ENCODE measurements at places on chromosomes 12 and 14.

DNA sequence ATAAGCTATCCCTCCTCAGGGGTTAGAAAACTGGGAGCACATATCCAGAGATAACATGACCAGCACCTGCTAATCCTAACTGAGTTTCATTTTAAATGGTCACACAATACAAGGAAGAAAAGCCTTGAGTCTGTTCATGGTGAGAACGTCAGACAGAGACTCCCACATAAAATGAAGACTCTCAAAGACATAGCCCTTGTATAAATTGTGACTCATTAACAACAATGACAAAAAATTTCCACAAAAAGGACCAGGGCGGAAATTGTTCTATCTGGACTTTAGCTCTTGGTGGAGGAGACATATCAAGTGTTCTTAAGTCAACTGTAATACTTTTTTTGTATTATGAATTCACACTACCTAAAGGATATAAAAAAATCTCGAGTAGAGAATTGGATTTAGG, 313.7 kb upstream of the DCN start:
- DNase-seq = no peak

DNA sequence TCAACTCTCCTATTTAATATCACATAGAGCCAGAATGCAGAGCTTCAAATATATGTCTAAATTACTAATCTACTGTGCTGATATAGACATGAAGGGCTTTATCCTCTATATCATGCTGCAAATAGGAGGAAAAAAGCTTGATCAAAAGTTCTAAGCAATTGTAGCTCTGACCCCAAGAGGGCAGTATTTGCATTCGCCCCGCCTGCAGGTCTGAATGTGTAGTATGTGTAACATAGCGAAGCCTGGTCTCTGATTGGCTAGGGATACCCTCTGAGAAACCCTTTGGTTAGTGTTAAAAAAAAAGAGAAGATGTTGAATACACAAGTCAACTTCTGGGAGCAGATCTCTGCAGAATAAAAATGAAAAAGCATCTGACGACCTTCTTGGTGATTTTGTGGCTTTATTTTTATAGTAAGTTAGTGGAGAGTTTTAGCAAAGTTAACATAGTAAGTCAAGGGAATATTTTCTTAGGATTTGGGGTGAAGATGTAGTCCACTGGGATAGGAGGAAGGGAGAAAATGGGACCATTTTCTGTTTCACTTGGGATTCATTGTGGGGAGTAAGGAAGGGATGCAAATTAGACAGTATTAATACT, 151.6 kb upstream of the OR4E1 start:
- peak; percentile 77 for DNase-seq

DNA sequence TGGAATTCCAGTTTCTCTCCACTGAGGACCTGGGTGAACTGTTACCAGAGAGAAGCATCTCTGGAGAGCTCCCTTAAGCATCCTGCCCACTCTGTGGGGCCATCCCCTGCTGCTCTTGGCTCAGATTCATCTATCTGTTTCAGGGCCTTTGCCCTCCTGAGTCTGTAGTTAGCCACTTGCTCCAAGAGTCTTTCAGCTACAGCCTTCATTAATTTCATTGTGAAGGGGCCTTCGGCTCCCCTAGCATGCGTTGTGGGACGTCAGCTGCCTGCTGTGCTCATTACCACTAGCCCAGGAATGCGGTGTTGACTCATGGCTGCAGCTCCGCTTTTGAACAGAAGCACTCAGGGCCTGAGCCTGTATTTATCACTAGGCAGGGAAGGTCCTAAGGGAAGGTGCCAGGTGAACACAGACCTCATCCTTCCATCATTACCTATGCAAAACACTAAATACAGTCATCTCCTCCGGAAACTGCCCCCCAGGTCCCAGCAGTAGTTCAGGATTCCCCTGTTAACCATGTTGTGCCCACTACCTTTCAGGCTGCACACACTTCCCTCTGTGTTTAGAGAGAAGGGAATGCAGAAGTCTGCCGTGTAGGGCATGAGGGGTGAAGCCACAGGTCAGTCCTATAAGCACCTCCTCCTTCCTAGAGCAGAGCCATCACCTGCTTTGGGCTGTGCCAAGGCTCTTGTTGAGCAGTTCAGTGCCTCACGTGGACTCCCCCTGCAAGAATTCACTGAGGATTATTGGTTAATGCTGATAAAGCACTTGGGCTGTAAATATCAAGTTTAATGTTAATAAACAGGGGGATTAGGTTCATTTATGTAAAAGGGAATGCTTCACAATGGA, 191.4 kb downstream of the CACNA1C start:
- DNase-seq = peak; percentile 95

GRCh38 chr12:121808623-121809022, 4.8 kb downstream of the SETD1B start:
- no peak for DNase-seq

DNA sequence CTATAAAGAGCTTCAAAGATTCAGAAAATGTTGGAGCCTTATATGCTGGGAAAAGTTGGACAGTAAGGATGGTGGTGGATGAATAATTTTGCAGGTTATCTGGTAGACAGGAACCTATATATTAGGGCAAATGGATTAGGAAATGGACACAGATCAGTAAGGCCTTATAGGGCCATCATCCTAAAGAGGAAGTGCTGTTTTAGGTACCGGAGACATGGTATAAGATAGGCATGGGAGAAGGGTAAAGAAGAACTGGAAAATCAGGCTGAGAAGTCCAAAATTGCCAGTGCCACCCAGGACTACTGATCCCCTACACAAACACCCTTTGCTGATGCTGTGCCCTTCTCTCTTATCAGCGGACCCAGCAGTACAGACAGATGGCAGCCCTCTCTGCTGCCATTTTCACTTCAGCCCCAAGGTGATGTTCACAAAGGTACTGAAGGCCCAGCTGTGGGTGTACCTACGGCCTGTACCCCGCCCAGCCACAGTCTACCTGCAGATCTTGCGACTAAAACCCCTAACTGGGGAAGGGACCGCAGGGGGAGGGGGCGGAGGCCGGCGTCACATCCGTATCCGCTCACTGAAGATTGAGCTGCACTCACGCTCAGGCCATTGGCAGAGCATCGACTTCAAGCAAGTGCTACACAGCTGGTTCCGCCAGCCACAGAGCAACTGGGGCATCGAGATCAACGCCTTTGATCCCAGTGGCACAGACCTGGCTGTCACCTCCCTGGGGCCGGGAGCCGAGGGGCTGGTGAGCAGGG, 5.5 kb downstream of the GDF11 start:
- DNase-seq = peak; percentile 45

DNA sequence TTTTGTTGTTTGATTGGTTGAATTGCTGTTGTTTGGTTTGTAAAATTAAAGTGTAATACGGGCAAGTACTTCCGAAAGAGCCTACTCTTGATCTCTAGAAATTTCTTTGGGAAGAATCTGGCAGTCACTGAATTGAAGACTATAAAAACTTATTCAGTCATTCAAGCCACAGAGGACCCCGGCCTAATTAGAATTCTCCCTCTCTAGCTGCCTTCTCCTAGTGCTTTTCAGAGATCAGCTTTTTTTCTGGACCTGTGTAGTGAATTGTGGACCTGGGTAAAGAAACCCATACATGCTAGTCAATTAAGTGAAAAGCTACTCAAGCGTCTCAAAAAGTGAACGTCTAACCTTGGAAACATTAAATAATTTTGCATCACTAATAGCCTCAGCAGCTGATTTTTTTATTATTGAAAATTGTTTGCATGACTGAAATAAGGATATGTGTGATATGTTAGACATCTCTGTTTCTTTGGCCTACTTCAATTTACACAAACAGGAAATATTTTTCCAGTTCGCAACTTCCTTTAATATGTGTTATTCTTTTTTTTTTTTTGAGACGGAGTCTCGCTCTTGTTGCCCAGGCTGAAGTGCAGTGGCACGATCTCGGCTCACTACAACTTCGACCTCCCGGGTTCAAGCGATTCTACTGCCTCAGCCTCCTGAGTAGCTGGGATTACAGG, 27.2 kb downstream of the EFCAB11 start:
- no peak for DNase-seq

DNA sequence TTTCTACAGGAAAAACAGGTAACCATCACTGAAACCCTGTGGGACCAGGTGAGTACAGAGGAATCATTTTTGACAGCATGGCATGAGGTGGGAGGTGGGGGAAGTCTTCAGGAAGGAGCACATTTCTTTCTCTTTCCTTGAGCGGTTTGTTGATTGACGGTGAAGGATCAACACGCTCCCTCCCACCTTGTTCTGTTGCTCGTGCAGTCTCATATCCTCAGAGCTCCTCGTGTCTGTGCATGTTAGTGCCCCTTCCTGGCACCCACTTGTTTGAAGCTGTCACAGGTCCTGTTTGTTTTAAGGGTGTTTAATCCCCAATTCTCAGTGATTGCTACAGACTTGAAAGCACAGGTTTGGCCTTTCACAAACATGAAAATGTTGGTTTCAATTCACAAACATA, 4.4 kb downstream of the C12orf54 start:
- DNase-seq = no peak

DNA sequence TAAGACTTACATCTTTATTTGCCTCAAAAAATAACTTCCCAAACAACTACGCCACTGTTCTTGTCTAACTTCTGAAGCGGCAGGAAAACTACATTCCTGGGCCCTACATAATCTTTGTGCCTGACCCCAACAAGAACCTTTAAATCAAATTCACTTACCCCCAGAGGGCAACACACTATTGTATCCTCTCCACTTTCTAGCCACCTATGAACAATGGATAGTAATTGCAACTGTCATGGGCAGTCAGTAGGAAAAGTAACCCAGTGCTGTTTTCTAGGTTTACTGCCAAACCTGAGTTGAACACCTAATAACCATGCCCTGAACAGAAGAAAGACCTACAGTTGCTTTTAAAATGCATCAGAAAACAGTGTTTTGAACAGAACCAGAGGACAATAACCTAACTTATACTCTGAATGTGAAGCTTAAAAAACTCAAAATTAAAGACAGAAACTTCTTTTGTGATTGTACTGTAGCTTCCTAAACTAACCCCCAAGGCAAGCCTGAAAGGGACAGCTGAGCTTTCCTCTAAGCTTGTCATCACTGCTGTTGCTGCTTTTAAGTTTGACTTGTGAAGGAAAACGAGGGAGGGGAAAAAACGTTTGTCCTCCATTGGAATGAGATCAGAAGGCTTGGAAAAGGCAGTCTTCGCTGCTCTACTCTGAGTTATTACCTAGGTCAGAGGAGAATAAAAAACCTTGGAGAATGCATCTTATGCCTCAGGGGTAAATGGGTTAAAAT, 195.7 kb downstream of the SOX5 start:
- DNase-seq = no peak

- DNase-seq = no peak
Measured at GRCh38 chr12:93302331-93303229, 75.1 kb upstream of the NUDT4 start.

DNA sequence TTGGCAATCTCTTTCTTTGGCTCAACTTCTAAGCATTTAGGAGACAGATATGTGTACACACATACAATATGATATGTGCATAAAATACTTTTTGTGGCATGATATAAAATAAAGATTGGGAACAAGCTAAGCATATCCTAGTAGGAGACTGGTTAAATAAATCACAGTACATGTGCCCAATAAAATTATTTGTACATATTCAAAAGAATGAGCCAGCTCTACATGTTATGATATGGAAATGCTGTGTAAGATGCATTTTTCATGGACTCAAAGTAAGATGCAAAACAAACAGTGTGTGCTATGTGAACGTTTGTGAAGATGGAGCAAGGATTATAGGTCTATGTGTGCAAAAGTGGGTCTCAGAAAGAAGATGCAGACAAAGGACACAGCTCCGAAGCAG, 311.4 kb downstream of the TMEM132D start:
- DNase-seq = no peak

- DNase-seq = no peak
Measured at GRCh38 chr12:53299101-53299453, 418 bp upstream of the MYG1 start.

DNA sequence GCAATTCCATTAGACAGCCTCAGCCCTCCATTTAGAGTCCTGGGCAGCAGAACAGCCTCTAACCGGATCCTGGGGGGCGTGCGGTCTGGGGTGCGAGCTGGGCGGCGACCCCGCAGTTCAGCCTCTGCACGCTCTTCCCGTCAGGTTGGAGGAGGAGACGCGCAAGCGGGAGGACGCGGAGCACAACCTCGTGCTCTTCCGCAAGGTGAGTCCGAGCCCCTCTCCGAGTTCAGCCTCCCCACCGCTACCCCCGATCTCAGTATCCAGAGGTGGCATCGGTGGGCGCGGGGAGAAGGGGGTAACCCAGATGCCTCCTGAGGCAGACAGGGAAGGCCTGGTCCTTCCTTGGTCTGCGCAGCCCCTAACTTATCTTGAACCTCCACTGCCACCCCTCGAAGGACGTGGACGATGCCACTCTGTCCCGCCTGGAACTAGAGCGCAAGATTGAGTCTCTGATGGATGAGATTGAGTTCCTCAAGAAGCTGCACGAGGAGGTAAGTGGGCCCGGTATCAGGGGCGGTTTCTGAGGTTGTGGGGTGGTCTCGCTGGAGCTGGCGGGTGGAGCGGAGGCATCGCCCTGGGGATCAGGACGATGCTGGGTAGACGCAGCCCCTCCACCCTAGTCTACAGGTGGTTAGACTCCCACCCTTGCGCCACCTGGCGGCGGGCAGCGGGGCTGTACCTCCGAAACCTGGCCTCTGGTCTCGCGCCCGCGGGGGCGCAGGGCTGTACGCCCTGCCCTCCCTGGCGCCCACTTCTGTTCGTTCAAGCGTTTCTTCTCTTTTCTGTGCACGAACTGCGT, 1.3 kb downstream of the PRPH start:
- DNase-seq = peak; percentile 94

GRCh38 chr12:26740348-26740747, 92.6 kb downstream of the ITPR2 start:
- DNase-seq = no peak

DNA sequence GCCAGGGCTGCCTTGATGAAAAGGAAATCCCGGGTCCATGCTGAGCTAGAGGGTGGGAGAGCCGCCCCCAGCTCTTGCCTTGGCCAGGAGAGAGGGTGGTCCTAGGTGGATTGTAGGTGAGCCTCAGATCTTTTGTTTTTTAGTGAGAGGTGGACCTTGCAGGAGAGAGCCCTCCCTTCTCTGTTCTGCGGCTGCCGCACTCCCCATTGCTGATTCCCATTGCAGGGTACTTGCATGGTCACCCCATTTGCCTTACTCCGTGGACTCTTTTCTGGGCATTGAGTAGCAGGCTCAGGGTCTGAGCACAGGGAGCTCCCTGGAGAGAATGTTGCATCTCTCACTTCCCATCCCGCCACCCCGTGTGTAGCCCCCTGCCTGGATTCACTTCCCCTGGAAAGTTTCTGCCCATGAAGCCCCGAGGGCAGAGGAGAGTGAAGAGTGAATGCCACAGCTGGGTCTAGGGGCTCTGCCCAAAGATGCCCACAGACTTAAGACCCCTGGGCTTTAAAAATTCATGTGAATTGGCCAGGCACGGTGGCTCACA, 10.2 kb downstream of the VASH1 start:
- DNase-seq = peak; percentile 33

DNA sequence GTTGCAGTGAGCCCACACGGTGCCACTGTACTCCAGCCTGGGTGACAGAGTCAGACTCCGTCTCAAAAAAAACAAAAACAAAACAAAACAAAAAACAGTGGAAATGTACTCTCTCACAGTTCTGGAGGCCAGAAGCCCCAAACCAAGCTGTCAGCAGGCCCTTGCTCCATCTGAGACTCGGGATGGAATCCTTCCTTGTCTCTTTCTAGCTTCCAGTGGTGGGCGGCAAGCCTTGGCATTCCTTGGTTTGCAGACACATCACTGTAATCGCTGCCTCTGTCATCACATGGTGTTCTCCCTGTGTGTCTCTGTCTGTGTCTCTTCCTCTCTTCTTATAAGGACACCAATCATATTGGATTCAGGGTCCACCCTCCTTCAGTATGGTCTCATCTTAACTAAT, 6.4 kb downstream of the TNS2 start:
- no peak for DNase-seq

- no peak for DNase-seq
Measured at GRCh38 chr12:86117711-86118110, 138.5 kb downstream of the MGAT4C start.

Data from endodermal cell (in vitro differentiated cells).